ENCODE measurements at places on chromosomes 6 and 20. TPM values are rescaled to one million over a fixed set of nuclear protein-coding genes. Genes with fewer than 3 reads are reported as not detected.

The HLA-DPA1 gene
- 6.8 TPM for total RNA-seq

- peak overlapping the region; percentile 62 for H3K27ac ChIP-seq
- peak overlapping the region; percentile 68 for H3K4me3 ChIP-seq
- no peaks in the 10 kb centered on the region for H3K27me3 ChIP-seq
- no peaks in the 10 kb centered on the region for H3K36me3 ChIP-seq
These were observed 597 bp downstream of the ADA start for GRCh38 chr20:44650771-44651433.

DNA sequence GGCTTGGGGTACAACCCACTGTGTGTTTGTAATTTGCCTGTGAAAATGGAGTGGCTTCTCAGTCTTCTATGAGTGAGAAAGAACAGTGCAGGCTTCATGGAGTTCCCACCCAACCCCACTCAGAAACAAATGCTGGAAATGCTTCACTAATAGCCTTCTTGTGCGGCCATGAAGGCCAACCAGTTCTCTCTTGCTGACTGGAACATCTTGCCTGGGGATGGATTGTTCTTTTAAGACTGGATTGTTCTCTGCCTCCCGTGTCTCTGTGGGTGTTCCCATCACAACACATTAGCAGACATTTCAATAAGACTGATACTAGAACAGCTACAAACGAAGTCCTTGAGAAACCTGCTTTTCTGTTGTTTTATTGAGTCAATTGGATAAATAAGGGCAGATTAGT lies 110.6 kb downstream of the PPP1R14C start:
- DNase-seq = no peak
- H3K4me1 ChIP-seq = peaks cover 70% of the 10 kb centered on the region
- H3K27me3 ChIP-seq = no peaks in the 10 kb centered on the region
- no peak overlapping the region for H3K4me3 ChIP-seq

DNA sequence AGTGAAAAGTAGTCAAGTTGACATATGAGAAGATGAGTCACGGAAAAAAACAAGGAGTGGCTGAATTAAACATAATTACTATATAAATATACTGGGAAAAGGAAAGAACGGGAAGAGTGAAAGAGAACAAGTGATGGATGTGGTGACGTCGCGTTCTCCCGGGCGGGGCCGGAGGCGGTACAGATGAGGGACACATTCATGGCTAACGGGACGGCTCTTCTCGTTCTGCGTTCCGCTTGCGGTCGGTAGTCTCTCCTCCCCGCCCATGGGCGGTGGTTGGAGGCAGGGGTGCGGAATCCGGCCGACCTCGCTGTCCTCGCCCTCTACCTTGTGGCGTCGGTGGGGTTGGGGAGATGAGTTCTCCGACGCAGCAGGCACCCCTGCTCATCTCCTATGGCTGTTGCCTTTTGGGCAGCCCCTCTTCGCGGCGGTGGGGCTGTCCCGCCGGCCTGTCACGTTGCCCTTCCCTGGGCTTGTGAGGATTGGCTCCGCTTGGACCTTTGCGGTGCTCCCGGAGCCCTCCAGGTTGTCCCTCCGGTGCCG lies 22.5 kb downstream of the HLA-G start:
- no peaks in the 10 kb centered on the region for H3K36me3 ChIP-seq
- no peak overlapping the region for H3K4me3 ChIP-seq
- peaks cover 14% of the 10 kb centered on the region for H3K27me3 ChIP-seq
- DNase-seq = no peak
- H3K4me1 ChIP-seq = no peaks in the 10 kb centered on the region

DNA sequence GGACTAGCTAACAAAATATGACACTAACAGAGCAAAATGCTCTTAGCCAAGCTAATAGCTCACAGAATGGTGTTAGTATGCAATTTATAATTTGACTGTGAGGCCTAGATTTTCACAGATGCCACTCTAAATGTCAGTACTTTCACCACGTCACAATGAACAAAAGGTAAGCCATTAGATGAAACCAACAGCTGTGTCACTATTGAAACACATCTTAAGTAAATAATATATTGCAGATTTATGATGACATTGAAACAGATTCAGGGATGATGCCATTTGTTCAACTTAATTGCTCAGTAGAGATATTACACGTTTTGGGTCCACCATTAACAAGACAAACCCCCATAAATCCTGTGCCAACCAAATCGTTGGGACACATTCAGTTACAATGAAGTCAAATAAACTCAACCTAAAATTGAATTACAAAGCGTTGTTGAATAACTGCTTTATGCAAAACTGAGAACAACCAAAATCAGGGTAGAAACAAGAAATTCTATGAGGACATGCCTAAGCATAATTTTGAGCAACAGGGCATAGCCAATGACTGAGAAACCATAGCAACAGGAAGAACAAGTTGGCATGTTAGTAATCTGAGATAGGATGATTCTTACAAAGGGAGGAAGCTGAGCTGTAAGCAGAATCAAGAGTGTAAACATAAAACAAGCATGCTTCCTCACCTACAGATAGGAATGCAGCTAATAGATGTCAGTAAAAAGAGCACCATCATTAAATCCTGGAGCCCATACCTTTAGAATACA lies 85.6 kb upstream of the KHDRBS2 start:
- no peaks in the 10 kb centered on the region for H3K4me1 ChIP-seq
- H3K27me3 ChIP-seq = no peaks in the 10 kb centered on the region
- no peak for DNase-seq
- H3K27ac ChIP-seq = no peak overlapping the region
- no peaks in the 10 kb centered on the region for H3K36me3 ChIP-seq

DNA sequence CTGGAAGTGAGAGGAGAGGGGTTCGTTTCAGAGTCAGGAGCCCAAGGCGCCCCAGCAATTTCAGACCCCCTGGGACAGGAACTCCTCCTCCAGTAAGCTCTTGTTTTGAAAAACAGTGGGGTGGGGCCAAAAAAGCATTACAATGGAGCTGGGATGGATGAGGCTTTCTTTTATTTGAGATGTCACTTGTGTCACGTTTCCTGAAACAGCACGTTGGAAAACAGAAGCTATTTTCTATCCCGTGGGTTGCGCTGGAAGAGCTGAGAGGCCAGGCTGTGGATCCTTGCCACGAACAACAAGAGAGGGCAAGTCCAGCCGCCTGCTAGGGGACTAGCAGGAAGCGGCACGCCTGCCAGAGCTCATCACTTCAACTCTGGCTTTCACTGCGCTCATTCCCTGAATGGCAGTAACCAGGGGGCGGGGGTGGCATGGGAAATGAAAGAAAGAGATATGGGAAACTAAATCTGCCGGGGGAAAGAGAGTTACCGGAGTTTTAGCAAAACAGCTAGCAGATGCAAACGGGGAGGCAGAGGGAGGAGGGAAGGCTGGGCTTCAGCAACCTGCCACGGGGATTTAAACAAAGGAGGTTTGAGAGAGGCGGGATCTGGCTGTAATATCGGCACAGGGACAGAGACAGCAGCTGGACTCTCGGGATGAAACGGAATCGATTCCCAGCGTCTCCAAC lies 34.6 kb downstream of the GCNT2 start:
- H3K36me3 ChIP-seq = no peaks in the 10 kb centered on the region
- H3K27me3 ChIP-seq = no peaks in the 10 kb centered on the region
- peak; percentile 15 for DNase-seq

GRCh38 chr6:163332575-163332974 lies 81.9 kb upstream of the QKI start:
- H3K36me3 ChIP-seq = no peaks in the 10 kb centered on the region
- no peak overlapping the region for H3K4me3 ChIP-seq
- no peak for DNase-seq
- H3K4me1 ChIP-seq = peaks cover 47% of the 10 kb centered on the region
- H3K27ac ChIP-seq = no peak overlapping the region

The GTSF1L gene
- not detected for total RNA-seq

The LRRC73 gene
- not detected for total RNA-seq

GRCh38 chr6:138896104-138896756 lies 91.8 kb downstream of the REPS1 start:
- no peak overlapping the region for H3K27ac ChIP-seq
- H3K4me3 ChIP-seq = no peak overlapping the region
- H3K27me3 ChIP-seq = no peaks in the 10 kb centered on the region
- no peaks in the 10 kb centered on the region for H3K36me3 ChIP-seq

The RCAN2 gene
- 48.3 TPM for total RNA-seq

The CTAGE9 gene
- not detected for total RNA-seq

DNA sequence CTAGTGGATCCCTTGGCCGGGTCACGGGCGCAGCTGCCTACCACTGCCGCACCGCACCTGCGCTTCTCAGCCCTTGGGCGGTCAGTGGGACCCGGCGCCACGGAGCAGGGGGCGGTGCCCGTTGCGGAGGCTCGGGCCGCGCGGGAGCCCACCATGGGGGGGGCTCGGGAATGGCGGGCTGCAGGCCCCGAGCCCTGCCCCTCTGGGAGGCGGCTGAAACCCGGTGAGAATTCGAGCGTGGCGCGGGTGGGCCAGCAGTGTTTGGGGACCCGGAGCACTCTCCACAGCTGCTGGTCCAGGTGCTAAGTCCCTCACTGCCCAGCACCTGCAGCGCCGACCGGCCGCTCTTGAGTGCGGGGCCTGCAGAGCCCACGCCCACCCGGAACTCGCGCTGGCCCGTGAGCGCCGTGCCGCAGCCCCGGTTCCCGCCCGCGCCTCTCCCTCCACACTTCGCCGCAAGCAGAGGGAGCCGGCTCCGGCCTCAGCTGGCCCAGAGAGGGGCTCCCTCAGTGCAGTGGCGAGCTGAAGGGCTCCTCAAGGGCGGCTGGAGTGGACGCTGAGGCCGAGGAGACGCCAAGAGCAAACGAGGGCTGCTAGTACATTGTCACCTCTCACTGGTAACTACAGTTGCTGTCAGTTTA lies 120.5 kb upstream of the TMEM170B start:
- H3K27ac ChIP-seq = no peak overlapping the region
- no peak overlapping the region for H3K4me3 ChIP-seq
- no peaks in the 10 kb centered on the region for H3K36me3 ChIP-seq
- H3K27me3 ChIP-seq = no peaks in the 10 kb centered on the region
- no peaks in the 10 kb centered on the region for H3K4me1 ChIP-seq

DNA sequence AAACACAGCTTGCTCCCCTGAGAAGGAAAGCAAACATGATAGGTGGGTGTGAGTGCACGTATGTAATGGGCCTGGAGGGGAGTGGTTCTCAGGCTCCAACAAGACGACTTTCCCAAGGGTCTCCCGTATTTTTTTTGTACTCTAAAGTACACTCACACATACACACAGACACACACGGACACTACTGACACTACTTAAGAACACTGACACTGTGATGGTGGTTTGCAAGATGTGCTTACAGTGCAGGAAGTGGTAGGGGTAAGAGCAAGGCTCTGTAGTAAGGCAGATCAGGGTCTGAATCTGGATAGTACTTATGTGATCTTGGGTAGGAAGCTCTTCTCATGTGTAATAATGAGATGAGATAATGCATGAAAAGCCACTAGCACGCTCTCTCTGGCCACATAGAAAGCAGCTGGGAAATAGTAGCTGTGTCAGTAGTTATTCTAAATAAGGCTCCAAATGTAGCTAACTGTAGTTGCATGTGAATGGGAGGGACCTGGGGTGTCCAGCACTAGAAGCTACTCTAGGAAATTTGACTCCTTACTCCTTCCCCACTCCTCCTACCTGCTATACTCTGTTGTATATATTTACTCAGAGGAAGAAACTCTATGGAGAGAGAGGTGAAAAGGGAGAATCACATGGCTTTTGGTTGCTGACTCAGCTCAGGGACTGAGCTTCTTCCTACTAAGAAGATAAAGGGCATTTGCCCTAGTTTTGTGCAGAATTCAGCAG lies 8.4 kb upstream of the ZBTB24 start:
- H3K36me3 ChIP-seq = no peaks in the 10 kb centered on the region
- H3K4me1 ChIP-seq = no peaks in the 10 kb centered on the region
- H3K27me3 ChIP-seq = no peaks in the 10 kb centered on the region
- DNase-seq = no peak
- H3K4me3 ChIP-seq = no peak overlapping the region
- no peak overlapping the region for H3K27ac ChIP-seq

- H3K27ac ChIP-seq = no peak overlapping the region
- no peak overlapping the region for H3K4me3 ChIP-seq
- no peak for DNase-seq
- no peaks in the 10 kb centered on the region for H3K36me3 ChIP-seq
- H3K4me1 ChIP-seq = no peaks in the 10 kb centered on the region
These were observed 269.9 kb downstream of the UTRN start for GRCh38 chr6:144555066-144555465.

- no peaks in the 10 kb centered on the region for H3K36me3 ChIP-seq
- no peaks in the 10 kb centered on the region for H3K4me1 ChIP-seq
- H3K4me3 ChIP-seq = no peak overlapping the region
- DNase-seq = no peak
- H3K27me3 ChIP-seq = no peaks in the 10 kb centered on the region
- no peak overlapping the region for H3K27ac ChIP-seq
These were observed 117.9 kb downstream of the GMDS start for GRCh38 chr6:2127484-2127911.

DNA sequence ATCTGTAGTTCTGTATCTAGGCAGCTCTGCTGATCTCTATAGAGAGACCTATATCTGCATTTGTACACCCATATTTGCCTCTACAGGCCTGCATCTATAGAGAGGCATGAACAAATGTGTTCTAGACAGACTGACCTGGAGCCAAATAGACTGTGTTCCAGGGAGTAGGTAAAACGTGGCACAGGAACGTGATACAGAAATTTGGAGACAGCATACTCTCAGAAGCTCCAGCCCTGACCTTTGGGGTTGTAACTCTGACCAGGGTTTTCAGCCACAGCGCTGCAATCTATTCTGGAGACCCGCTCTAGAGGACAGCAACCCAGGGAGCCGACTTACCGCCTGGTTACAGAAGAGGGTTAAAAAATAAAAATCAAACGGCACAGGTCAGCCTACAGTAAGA lies 983 bp downstream of the RBBP9 start:
- DNase-seq = no peak
- H3K36me3 ChIP-seq = peaks cover 12% of the 10 kb centered on the region
- peaks cover 9% of the 10 kb centered on the region for H3K4me1 ChIP-seq
- H3K27me3 ChIP-seq = no peaks in the 10 kb centered on the region
- H3K27ac ChIP-seq = no peak overlapping the region

GRCh38 chr6:43765776-43766499 lies 4.1 kb upstream of the VEGFA start:
- no peak for DNase-seq
- H3K27ac ChIP-seq = no peak overlapping the region
- H3K36me3 ChIP-seq = no peaks in the 10 kb centered on the region

- no peak overlapping the region for H3K4me3 ChIP-seq
- H3K4me1 ChIP-seq = no peaks in the 10 kb centered on the region
- H3K27ac ChIP-seq = no peak overlapping the region
- no peaks in the 10 kb centered on the region for H3K36me3 ChIP-seq
- no peak for DNase-seq
These were observed 384.1 kb downstream of the GRIK2 start for GRCh38 chr6:101777646-101778045.
